ENCODE measurements at places on chromosomes 1 and 21.

- no peak for DNase-seq
These were observed 9.5 kb upstream of the DUSP23 start for GRCh38 chr1:159771127-159771895.

- DNase-seq, result no peak
These were observed 92.1 kb downstream of the PRKAB2 start for GRCh38 chr1:147080006-147080661.

GRCh38 chr21:35323947-35324346, 274.8 kb upstream of the RUNX1 start:
- DNase-seq, result no peak

DNA sequence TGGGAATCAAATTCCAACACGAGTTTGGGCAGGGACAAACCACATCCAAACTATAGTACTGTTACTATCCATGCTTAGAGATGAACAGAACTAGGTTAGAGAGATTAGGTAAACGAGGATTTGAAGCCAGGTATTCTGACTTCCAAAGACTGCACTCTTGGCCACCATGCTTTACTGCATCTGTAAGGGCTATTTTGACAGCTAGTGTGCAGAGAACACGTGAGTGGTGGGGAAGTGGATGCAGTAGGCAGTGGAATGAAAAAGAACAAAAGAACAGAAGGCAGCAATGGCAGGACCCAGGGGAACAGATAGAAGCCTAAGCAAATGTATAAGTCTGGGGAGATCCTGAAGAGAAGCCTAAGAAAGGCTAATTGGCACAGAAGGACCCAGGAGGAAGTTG, 59.1 kb upstream of the GJA8 start:
- DNase-seq, result no peak

- DNase-seq, result no peak
These were observed 71.9 kb upstream of the GOLT1A start for GRCh38 chr1:204285436-204286305.

GRCh38 chr1:169711469-169712308, at the start of gene SELL:
TSS of gene SELL (minus strand) at chr1:169711620. CDS start at chr1:169711498, 122 bp downstream.
- DNase-seq, result peak; percentile 76

DNA sequence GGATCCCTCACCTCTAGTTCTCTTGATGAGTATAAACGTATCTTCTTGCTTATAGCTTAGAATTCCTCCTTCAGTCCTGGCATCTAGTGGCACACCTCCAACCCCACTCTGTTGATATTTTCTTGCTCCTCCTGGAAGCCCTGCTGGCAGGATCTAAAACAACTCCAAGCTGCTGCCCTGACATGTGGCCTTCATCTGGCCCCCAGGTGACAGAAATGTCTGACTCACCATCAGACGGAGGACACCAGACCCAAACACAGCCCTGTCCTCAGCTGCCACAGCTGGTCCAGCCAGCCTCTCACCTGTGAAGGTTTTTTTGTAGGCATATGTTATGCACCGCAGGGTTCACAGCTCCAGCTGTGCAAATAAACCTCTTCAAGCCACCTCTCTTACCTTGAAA, 53.4 kb downstream of the KRTAP19-8 start:
- no peak for DNase-seq

- DNase-seq, result peak; percentile 76
These were observed at the start of gene GLMP for GRCh38 chr1:156295391-156295947. TSS of gene GLMP (minus strand) at chr1:156295679. CDS start at chr1:156295645, 34 bp downstream.

GRCh38 chr1:226827458-226827857, 43.0 kb upstream of the PSEN2 start:
- DNase-seq, result no peak
